Spleen (tissue), 13 donors: ENCODE measurements at places on chromosomes 5 and 9. TPM values are rescaled to one million over a fixed set of nuclear protein-coding genes. Genes with fewer than 3 reads are reported as not detected.

The CRB2 gene
- total RNA-seq: 0.34 TPM

The CCIN gene
- total RNA-seq: not detected

The TMEM171 gene
- 22.8 TPM for total RNA-seq

The NR2F1-AS1 gene
- 21.6 TPM for total RNA-seq

The LHX3 gene
- total RNA-seq: not detected

The FOXD4L3 gene
- not detected for total RNA-seq

The ANKRD34B gene
- 2.0 TPM for total RNA-seq

The ACSL6 gene
- total RNA-seq: 18.4 TPM

The PRUNE2 gene
- 6.1 TPM for total RNA-seq

The GCNT1 gene
- 24.8 TPM for total RNA-seq

The TMEM215 gene
- not detected for total RNA-seq

The CFAP77 gene
- total RNA-seq: not detected

The SPRY4 gene
- total RNA-seq: 33.4 TPM

The PTPRD gene
- total RNA-seq: 7.3 TPM

The IRX1 gene
- not detected for total RNA-seq

The SHISAL2B gene
- total RNA-seq: not detected

The ASS1 gene
- 37.4 TPM for total RNA-seq

The COL23A1 gene
- 2.9 TPM for total RNA-seq

The PPP2R2B gene
- 6.0 TPM for total RNA-seq

The ERCC6L2 gene
- total RNA-seq: 76.0 TPM

The GHR gene
- 9.2 TPM for total RNA-seq

The SLC6A18 gene
- not detected for total RNA-seq

The MELK gene
- total RNA-seq: 2.6 TPM

The IFNA13 gene
- total RNA-seq: 0.25 TPM

The ZNF484 gene
- total RNA-seq: 28.4 TPM

The OBP2B gene
- total RNA-seq: not detected

The DCAF10 gene
- 29.0 TPM for total RNA-seq

The ADAM19 gene
- total RNA-seq: 52.9 TPM

The DNAI1 gene
- not detected for total RNA-seq

The ECM2 gene
- total RNA-seq: not detected

The SYNPO gene
- total RNA-seq: 133 TPM

The PCDHGB2 gene
- total RNA-seq: 3.5 TPM

The POU5F2 gene
- total RNA-seq: 11.7 TPM

The FOXD4L5 gene
- 0.23 TPM for total RNA-seq

The CBY3 gene
- 1.6 TPM for total RNA-seq

The JAKMIP2 gene
- 1.5 TPM for total RNA-seq

The RNF208 gene
- 1.8 TPM for total RNA-seq

The STOML2 gene
- total RNA-seq: 56.6 TPM

The ADGRV1 gene
- not detected for total RNA-seq

The RANBP3L gene
- total RNA-seq: not detected

The ANKRD18B gene
- total RNA-seq: not detected

The MLANA gene
- total RNA-seq: not detected

The SV2C gene
- 0.06 TPM for total RNA-seq

The PAXX gene
- total RNA-seq: 64.7 TPM

The PDE8B gene
- total RNA-seq: 1.2 TPM

The TIMD4 gene
- total RNA-seq: 12.6 TPM

The GABRA1 gene
- total RNA-seq: not detected
